ENCODE measurements at places on chromosomes 16 and 17. TPM values are rescaled to one million over a fixed set of nuclear protein-coding genes. Genes with fewer than 3 reads are reported as not detected.
A peak's percentile ranks its signal among the peaks of the same experiment; 100 is the strongest.

DNA sequence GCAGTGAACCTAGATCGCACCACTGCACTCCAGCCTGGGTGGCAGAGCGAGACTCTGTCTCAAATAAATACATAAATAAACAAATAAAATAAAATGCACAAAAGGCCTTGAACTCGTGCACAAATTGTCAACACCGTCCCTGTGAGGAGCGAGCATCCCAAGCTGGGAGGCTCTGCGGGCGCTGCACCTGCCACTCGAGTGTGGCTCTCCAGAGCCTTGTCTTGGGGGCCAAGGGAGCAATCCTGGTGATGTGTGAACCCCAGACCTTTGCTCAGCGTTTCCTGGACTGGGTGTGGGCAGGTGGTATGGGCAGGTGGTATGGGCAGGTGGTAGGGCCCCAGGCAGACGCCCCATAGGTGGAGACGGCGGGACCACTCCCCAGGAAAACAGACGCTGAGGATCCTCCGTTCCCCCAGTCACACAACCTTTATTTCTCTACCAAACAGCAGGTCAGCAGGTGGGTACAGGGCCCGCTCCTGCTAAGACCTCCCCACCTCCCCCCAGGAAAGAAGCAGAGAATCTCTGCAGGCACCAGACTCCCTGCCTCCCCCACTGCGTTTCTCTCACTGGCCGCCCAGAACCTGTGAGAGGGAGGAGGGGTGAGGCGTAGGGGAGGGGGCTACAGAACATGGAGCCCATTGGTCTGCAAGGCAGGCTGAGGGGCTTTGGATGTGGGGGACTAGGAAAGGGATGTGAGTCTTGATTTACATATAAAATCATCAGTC lies 7.4 kb upstream of the P2RX1 start:
- peak overlapping the region; percentile 81 for H3K27ac ChIP-seq
- no peak overlapping the region for H3K4me3 ChIP-seq
- no peak for DNase-seq
- H3K27me3 ChIP-seq, result no peaks in the 10 kb centered on the region

Gene MT1X
- polyA plus RNA-seq, result 8.0 TPM

GRCh38 chr17:77831474-77832179 lies 126.9 kb upstream of the TNRC6C start:
- no peak overlapping the region for H3K27ac ChIP-seq
- peaks cover 11% of the 10 kb centered on the region for H3K4me1 ChIP-seq
- peaks cover 31% of the 10 kb centered on the region for H3K27me3 ChIP-seq
- no peaks in the 10 kb centered on the region for H3K36me3 ChIP-seq
- DNase-seq, result no peak

Gene CFAP97D1
- not detected for polyA plus RNA-seq

- no peak overlapping the region for H3K27ac ChIP-seq
- H3K27me3 ChIP-seq, result no peaks in the 10 kb centered on the region
- H3K4me3 ChIP-seq, result no peak overlapping the region
- no peaks in the 10 kb centered on the region for H3K36me3 ChIP-seq
- H3K4me1 ChIP-seq, result peaks cover 10% of the 10 kb centered on the region
These were observed 65.9 kb downstream of the EMP2 start for GRCh38 chr16:10514369-10515055.

- no peak for DNase-seq
- H3K27ac ChIP-seq, result no peak overlapping the region
- peak overlapping the region; percentile 40 for H3K4me3 ChIP-seq
- H3K27me3 ChIP-seq, result peaks cover 78% of the 10 kb centered on the region
These were observed 41.4 kb downstream of the SRCIN1 start for GRCh38 chr17:38564254-38564837.

DNA sequence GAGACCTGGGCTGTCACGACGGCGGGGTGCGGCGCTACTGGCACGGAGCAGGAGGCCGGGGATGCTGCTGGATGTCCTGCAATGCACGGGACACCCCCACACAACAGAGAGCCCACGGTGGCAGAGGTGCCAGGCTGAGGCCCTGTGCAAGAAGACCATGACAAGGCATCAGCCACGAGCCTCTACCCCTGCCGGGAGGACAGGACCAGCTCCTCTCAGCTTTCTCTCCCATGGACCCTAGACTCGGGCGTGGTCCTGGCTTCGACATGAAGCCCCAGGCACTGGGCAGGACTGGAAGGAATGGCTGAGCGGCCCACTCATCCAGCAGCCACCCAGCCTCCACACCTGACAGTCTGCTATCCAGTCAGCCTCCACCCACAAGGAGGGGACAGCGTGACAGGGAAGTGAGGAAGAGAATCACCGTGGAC lies 25.6 kb downstream of the SLC7A5 start:
- no peaks in the 10 kb centered on the region for H3K36me3 ChIP-seq
- peak overlapping the region; percentile 62 for H3K27ac ChIP-seq
- peaks cover 14% of the 10 kb centered on the region for H3K4me1 ChIP-seq
- no peak overlapping the region for H3K4me3 ChIP-seq

DNA sequence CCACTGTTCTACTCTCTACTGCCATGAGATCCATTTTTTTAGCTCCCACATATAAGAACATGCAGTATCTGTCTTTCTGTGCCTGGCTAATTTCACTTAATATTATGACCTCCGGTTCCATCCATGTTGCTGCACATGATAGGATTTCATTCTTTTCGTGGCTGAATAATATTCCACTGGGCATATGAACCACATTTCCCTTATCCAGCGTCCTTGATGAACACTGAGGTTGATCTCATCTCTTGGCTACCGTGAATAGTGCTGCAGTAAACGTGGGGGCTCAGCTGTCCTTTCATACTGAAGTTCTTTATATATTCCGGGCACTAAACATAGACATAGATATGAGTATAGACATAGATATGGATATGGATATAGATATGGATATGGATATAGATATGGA lies 109.3 kb upstream of the TNRC6C start:
- peaks cover 17% of the 10 kb centered on the region for H3K4me1 ChIP-seq
- no peak overlapping the region for H3K4me3 ChIP-seq
- H3K27ac ChIP-seq, result no peak overlapping the region
- no peaks in the 10 kb centered on the region for H3K36me3 ChIP-seq
- DNase-seq, result no peak
- peaks cover 18% of the 10 kb centered on the region for H3K27me3 ChIP-seq

Gene ZFHX3
- not detected for polyA plus RNA-seq

Gene BCKDK
- polyA plus RNA-seq, result 27.1 TPM

DNA sequence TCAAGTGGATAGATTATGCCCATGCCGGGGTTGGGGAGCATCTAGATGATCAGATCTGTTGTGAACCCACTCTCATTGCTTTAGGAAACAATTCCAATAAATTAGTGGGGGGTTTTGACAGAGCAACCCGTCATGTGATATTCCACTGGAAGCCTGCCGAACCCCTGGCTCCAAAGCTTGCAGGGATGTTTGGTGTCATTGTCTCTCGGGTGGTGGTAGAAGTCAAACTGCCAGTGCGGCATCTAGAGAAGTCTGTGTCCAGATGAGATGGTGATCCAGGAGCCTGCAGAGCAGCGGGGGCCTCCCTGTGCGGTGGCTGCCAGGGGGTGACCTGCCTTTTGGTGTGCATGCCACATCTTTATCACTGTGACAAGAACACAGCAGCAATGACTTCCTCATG lies 91.7 kb downstream of the SHISA6 start:
- H3K4me1 ChIP-seq, result no peaks in the 10 kb centered on the region
- H3K27me3 ChIP-seq, result no peaks in the 10 kb centered on the region
- no peak overlapping the region for H3K27ac ChIP-seq
- H3K36me3 ChIP-seq, result no peaks in the 10 kb centered on the region
- no peak for DNase-seq

DNA sequence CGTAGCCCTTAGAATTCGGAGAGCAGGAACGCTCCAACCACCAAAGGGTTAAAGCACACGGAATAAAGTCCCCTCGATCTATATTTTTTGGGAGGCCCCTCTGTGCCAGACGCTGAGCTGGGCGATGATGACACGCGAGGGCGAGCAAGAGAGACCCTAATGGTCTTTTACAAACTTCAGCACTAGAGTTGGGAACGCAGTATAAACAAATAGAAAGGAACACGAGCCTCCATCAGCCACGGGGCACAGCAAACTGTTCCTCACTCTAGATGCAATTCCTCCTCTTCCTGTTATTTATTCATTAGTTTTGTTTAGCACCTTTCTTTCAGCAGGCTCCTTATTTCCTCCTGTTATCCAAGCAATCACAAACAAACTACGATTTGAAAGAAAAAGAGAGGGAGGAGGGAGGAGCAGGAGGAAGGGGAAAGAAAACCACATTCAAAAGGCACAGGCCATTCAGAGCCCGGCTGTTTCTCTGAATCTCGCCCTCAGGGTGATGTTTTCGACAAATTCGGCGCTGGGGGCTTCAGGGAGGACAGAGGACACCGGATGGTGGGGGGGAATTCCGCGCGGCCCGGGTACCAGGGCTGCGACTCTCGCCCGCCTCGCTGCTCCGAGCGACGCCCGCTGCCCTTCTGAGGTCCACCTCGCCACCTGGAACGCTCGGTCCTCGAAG lies 1.6 kb downstream of the TOX3 start:
- no peak overlapping the region for H3K27ac ChIP-seq
- peaks cover 65% of the 10 kb centered on the region for H3K27me3 ChIP-seq
- peaks cover 18% of the 10 kb centered on the region for H3K4me1 ChIP-seq
- peaks cover 5% of the 10 kb centered on the region for H3K36me3 ChIP-seq
- DNase-seq, result no peak

Gene KRT15
- polyA plus RNA-seq, result not detected

DNA sequence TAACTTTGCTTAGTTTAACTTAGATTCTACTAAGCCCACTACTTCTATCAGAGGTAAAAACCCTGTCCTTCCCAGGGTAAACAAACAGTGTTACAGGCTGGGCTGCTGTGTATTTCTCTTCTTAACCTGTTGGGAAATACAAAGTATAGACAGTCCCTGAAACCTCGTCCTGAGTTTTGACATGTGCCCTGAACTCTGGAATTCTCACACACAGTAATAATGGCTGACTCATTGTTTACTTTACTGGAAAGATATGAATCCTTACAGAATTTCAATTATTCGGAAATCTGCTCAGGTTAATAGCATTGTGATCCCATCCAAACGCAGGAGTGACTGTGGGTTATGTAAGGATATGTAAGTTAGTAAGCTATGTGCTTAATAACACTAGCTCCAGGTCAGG lies 199.1 kb downstream of the TMEM114 start:
- H3K36me3 ChIP-seq, result no peaks in the 10 kb centered on the region
- H3K4me3 ChIP-seq, result no peak overlapping the region
- no peak overlapping the region for H3K27ac ChIP-seq
- H3K27me3 ChIP-seq, result no peaks in the 10 kb centered on the region

Gene ITGA2B
- 7.1 TPM for polyA plus RNA-seq

DNA sequence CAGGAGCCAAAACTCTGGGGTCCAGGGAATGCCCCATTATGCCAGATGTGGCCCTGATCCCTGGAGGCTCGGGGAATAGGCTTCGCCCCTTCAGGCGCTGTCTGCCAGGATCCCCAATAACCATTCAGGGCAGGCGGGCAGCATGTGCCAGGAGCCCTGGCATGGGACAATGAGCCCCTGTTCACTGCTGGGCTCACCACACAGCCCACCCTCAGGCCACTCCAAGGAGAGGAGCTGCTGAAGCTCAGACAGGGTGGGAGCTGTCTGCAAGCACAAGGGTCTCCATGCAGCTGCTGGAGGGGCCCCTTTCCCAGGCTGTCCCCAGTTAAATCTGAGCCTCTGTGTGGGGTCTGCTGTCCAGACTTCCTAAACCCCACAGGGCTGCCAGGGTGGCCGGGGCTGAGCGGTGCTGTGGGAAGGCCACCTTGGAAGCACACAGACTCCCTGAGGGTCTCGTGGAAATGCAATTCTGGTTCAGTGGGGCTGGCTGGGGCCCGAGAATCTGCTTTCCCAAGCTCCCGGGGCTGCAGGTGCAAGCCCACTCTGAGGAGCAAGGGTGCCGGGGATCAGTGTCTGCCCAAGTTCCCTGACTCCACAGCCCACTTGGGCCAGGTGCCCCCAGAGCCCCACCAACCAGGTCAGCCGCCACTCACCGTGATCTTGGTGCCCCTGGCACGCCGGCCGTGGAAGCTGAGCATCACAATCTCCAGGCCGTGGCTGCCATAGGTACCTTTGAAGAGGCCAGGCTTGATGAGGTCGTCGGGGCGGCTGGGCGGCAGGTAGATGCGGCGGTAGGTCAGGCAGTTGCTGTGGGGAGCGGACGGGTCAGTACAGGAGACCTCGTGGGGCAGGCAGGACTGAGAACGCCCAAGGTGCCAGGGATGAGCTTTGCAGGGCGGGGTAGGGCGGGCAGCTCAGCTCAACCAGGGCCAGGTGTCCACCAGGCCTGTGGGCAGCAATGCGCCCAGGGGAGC lies 17.7 kb upstream of the C16orf95 start:
- H3K27me3 ChIP-seq, result no peaks in the 10 kb centered on the region
- H3K4me3 ChIP-seq, result no peak overlapping the region
- no peak overlapping the region for H3K27ac ChIP-seq
- DNase-seq, result no peak

DNA sequence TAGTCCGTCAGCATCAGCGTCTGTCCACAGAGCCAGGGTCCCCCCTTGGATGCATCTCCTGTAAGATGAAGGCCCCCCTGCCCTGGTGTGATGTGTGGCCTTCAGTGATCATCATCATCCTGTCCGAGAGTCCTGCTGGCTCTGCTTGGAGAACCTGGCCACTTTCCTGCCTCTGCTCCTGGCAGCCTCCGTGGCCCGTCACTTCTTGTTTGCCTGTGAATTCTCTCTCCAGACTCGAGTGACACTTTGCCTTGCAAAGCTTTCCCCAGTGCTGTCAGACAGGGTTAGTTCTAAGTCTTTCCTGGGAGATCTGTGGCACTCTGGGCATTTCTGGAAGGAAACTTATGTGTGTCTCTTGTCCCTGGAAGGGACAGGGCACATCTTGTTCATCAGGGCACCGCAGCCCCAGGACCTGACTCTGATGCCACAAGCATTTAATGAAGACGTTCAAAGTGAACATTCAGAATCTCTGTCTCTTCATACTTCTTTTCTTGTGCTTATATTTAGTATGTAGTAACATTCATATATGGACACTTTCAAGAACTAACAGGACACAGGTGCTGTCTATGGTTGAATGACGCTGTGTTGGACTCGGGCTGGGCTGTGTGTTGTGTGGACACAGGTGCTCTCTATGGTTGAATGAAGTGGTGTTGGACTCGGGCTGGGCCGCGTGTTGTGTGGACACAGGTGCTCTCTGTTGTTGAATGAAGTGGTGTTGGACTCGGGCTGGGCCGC lies 68.5 kb downstream of the RPTOR start:
- peaks cover 54% of the 10 kb centered on the region for H3K4me1 ChIP-seq
- H3K27ac ChIP-seq, result peak overlapping the region; percentile 84
- H3K4me3 ChIP-seq, result no peak overlapping the region
- H3K36me3 ChIP-seq, result no peaks in the 10 kb centered on the region

DNA sequence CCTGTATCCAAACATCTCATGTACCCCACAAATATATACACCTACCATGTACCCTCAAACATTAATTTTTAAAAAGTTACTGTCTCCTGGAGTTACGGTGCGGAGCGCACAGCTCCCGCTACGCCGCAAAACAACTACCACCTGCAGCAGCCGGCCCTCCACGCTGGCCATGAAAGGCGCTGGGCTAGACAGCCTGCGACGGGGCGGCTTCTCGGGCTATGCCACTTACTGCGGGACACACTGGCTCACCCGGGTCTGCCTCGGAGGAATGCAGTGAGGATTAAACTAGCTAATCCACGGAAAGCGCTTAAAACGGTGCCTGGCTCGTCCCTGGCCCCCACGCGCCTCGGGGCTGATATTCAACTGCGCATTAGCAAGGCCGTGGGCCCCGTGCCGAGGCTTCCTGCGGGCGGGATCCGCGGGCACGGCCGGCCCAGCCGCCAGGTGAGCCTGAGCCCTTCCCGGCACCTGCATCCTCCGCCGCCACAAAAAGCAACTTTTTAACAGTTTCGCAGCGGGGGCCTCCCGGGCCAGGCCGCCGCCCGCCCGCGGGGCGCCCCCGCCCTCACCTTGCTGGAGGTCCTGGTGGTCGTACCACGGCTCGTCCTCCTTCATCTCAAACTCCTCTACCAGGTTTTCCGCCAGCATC lies 633 bp downstream of the CDR2 start:
- no peaks in the 10 kb centered on the region for H3K27me3 ChIP-seq
- H3K27ac ChIP-seq, result peak overlapping the region; percentile 68
- peak overlapping the region; percentile 98 for H3K4me3 ChIP-seq
- peak; percentile 25 for DNase-seq
- no peaks in the 10 kb centered on the region for H3K36me3 ChIP-seq

All from naive B cell (primary cell).